ENCODE measurements at places on chromosomes 12 and 14. TPM values are rescaled to one million over a fixed set of nuclear protein-coding genes. Genes with fewer than 3 reads are reported as not detected.

B4GALNT3 gene
- 1.8 TPM for total RNA-seq

TWF1 gene
- 141 TPM for total RNA-seq

CERS5 gene
- total RNA-seq, result 44.4 TPM

MIP gene
- total RNA-seq, result not detected

MYH6 gene
- 0.14 TPM for total RNA-seq

STON2 gene
- 31.1 TPM for total RNA-seq

SAMD15 gene
- total RNA-seq, result 2.8 TPM

DNA sequence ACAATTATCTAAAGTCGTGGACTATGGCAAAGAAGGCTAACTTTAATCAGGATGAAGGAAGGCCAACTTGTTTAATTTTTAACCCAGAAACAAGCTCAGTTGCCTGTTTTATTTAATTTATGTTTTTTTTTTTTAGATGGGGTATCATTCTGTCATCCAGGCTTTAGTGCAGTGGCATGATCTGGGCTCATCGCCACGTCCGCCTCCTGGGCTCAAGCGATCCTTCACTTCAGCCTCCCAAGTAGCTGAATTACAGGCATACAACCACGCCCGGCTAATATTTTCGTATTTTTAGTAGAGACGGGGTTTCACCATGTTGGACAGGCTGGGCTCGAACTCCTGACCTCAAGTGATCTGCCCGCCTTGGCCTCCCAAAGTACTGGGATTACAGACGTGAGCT lies 19.7 kb downstream of the NUDT4 start:
- no peak for ATAC-seq

DNA sequence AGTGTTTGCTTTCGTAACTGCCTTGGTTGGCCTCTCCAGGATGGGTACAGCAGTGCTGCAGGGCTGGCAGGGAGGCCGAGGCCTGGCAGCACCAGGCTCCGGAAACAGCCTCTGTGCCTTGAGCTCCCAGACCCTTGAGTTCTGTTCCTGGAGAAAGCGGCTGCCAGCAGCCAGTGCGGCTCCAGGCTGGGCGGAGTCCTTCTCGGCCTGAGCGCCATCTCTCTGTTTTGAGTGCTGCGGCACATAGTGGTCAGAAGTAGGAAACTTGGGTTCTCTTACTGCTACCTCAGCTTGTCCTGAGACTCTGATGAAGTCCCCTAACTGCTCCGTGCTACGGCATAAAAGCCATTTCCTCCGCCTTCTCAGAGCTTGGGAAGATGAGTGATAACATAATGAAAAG lies 65.9 kb downstream of the KCNA1 start:
- ATAC-seq, result no peak

DNA sequence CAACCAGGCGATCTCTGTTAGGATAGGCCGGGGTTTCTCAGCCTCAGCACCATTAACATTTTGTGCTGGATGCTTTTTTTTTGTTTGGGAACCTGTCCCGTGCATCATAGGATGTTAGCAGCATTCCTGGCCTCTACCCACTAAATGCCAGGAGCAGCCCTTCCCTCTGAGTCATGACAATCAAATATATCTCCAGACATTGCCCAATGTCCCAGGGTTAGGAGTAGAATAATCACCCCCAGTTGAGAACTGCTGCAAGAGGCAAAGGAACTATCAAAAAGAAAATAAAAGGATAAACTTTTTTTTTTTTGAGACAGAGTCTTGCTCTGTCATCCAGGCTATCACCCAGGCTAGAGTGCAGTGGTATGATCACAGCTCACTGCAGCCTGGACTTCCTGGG lies 76.0 kb downstream of the ACACB start:
- ATAC-seq, result no peak

- peak; percentile 21 for ATAC-seq
Observed at GRCh38 chr12:52419656-52420055, 13.5 kb upstream of the KRT82 start.

DNA sequence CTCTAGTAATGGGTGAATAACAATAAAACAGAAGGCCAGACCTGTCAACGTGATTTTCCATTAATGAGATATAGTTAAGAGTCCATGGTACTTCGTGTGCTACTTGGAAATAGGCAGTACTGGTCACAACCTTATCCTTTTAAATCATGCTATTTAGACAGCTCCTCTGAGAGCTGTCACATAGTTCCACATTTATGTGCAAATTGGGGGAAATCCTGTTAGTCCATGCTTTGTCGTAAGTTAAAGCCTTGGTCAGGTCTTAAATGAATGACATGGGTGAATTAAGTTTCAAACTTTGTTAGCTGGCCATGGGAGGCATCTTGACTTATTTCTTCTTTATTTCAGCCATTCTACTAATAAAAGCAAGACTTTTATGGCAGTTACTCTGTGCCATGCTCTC lies 11.9 kb upstream of the BHLHE41 start:
- no peak for ATAC-seq

Measured in motor neuron (in vitro differentiated cells).